SJCRH30 (cell line): ENCODE measurements at places on chromosomes 6 and 20.

DNA sequence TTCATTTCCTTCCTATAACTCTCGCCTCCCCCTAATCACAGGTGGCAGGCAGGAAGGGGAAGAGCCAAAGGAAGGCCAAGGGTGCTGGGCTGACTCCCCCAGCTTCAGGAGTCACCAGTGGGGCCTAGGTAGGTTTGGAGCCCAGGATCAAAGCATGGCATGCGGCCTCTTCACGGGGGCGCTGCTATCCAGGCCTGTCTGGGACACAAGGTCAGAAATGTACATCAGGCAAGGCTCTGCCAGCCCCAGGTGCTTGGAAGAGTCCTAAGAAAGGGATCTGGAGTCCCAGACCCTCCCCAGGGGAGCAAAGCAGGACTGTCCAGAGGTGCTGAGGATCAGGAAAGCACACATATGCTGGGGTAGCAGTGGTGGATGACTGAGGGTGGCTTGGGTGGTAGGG is 10.4 kb downstream of the PI16 start:
- DNase-seq, result no peak

- DNase-seq, result no peak
Measured at GRCh38 chr6:54361734-54362133, 53.5 kb downstream of the TINAG start.

- no peak for DNase-seq
Measured at GRCh38 chr6:137827977-137828810, 38.9 kb upstream of the TNFAIP3 start.

DNA sequence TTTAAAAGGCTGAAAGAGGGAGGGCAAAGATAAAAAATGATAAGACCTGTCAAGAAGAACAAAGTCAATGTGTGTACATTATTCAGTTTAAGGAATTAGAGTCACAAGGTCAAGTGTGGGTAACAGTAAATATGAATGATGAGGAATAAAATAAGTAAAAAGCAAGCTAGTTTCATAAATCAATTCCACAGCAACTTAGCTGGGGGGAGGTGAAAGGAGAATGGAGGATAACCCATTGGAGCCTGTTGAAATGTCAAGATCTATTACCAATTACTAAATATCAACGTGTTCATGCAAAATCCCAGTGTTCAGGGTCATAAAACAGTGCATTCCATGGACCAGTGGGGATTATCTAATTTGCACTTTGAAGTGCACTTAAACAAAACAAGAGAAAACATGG is 242.9 kb downstream of the TBX18 start:
- no peak for DNase-seq

GRCh38 chr6:152112491-152113261 is 305.2 kb downstream of the ESR1 start:
- peak; percentile 60 for DNase-seq

DNA sequence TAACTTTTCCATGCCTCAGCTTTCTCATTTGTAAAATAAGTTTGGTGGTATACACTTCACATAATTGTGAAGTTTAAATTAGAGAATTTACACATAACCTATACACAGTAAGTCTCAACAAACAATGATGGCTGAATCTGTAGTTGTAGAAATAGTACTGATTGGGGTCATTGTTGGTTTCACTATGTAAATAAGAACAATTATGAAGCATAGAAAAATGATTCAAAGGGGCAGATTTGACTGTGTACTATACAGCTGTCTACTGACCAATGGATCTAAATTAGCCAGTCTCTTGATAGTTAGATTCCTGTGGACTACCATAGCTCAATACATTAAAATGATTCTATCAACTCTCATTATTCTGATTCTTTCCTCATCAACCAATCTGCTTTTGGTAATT is 181.1 kb upstream of the STXBP5 start:
- no peak for DNase-seq
